Activated CD8-positive, alpha-beta memory T cell treated with anti-CD3 and anti-CD28 coated beads for 36 hours (primary cell): ENCODE measurements at places on chromosomes 16 and 17. TPM values are rescaled to one million over a fixed set of nuclear protein-coding genes. Genes with fewer than 3 reads are reported as not detected.

Gene CD300C
- not detected for total RNA-seq

Gene ALOX12
- not detected for total RNA-seq

Gene FNDC8
- total RNA-seq, result not detected

Gene TEKT5
- total RNA-seq, result not detected

Gene ALDH3A1
- not detected for total RNA-seq
